ENCODE measurements at places on chromosomes 12 and 14.

DNA sequence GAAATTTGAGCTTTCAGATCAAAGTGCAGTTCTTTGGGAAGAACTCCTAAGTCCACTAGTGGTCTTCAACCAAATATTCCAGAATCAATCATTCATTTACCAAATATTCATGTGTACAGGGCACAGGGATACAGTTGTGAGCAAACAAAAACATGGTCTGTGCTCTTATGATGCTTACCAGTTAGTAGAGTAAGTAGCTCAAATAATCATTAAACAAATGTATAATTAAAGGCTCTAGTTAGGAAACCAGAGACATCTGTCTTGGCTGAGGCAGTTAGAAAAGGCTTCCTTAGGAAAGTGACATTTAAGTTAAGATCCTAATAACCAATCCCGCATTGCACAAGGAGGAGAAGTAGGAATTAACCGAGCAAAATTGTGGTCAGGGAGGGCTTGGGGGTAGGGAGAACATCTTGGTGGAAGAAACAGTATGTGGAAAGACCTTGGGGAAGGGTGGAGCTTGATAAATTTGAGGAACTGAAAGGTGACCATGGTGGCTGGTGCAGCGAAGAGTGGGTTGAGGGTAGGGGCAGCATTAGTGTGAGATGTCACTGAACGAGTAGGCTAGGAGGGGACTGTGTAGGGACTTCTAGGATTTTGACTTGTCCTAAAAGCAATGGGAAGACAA, 40.0 kb downstream of the PEBP1 start:
- no peaks in the 10 kb centered on the region for H3K4me1 ChIP-seq
- no peak overlapping the region for H3K4me3 ChIP-seq

DNA sequence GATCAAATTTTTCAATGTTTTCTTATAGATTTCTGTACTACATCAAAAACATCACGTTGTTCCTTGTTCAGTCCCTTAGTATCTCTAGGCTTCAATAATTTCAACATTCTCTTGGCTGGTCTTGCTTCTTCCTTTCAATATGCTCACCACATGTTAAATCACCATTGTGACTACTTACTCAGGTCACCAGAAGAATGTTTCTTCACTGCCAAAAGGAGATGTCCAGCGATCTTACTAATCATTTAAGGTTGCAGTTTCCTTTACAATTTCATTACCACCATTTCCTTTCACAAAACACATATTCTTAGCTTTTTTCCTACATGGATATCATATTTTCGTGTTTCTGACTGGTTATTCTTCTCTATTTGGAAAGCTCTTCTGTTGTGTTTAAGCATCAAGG, 363.8 kb downstream of the NAV3 start:
- no peak overlapping the region for H3K27ac ChIP-seq
- no peak overlapping the region for H3K4me3 ChIP-seq
- no peaks in the 10 kb centered on the region for H3K27me3 ChIP-seq
- H3K4me1 ChIP-seq, result no peaks in the 10 kb centered on the region
- no peak for DNase-seq

- H3K36me3 ChIP-seq, result no peaks in the 10 kb centered on the region
- no peak for DNase-seq
- H3K27ac ChIP-seq, result no peak overlapping the region
- H3K27me3 ChIP-seq, result no peaks in the 10 kb centered on the region
Observed at GRCh38 chr14:32225378-32225920, 22.4 kb upstream of the RNU6-8 start.

- no peaks in the 10 kb centered on the region for H3K27me3 ChIP-seq
- H3K36me3 ChIP-seq, result no peaks in the 10 kb centered on the region
- H3K4me1 ChIP-seq, result no peaks in the 10 kb centered on the region
- no peak for DNase-seq
- no peak overlapping the region for H3K4me3 ChIP-seq
Observed at GRCh38 chr12:128458301-128458974, 191.5 kb downstream of the TMEM132C start.

GRCh38 chr12:115828168-115828567, 449.3 kb downstream of the MED13L start:
- no peak for DNase-seq
- H3K27me3 ChIP-seq, result peaks cover 9% of the 10 kb centered on the region
- no peak overlapping the region for H3K4me3 ChIP-seq
- no peak overlapping the region for H3K27ac ChIP-seq
- H3K36me3 ChIP-seq, result no peaks in the 10 kb centered on the region

DNA sequence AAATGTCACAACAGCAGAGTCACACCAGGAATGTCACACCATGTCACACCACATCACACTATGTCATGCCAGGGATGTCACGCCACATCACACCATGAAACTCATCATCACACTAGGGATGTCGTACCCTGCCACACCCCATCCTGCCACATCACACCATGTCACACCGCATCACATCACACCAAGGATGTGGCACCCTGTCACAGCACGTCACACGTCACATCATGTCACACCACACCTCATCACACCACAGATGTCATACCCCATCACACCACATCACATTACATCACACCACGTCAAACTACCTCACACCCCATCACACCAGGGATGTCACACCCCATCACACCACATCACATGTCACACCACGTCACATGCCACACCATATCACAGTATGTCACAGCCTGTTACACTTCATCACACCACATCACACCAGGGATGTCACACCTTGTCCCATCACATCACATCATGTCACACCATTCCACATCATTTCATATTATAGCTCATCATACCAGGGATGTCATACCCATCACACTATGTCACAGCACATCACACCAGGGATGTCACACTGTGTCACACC, 90.9 kb downstream of the TMEM121 start:
- no peak for DNase-seq
- H3K36me3 ChIP-seq, result no peaks in the 10 kb centered on the region
- H3K4me3 ChIP-seq, result no peak overlapping the region
- H3K27me3 ChIP-seq, result peaks cover 5% of the 10 kb centered on the region

- no peaks in the 10 kb centered on the region for H3K27me3 ChIP-seq
- peak overlapping the region; percentile 87 for H3K4me3 ChIP-seq
- DNase-seq, result peak; percentile 42
- peaks cover 26% of the 10 kb centered on the region for H3K36me3 ChIP-seq
- peak overlapping the region; percentile 95 for H3K27ac ChIP-seq
Observed at GRCh38 chr12:68746572-68747180, 700 bp downstream of the SLC35E3 start.

GRCh38 chr12:75212072-75212471, 2.4 kb upstream of the KCNC2 start:
- DNase-seq, result no peak
- H3K4me3 ChIP-seq, result no peak overlapping the region
- H3K4me1 ChIP-seq, result peaks cover 4% of the 10 kb centered on the region
- H3K27me3 ChIP-seq, result peaks cover 43% of the 10 kb centered on the region
- no peaks in the 10 kb centered on the region for H3K36me3 ChIP-seq
- no peak overlapping the region for H3K27ac ChIP-seq

Measured in activated naive CD8-positive, alpha-beta T cell treated with anti-CD3 and anti-CD28 coated beads for 36 hours (primary cell).